ENCODE measurements at places on chromosomes 4 and X.

- ATAC-seq: peak; percentile 64
These were observed 17.5 kb downstream of the RFC1 start for GRCh38 chr4:39348371-39349315.

- ATAC-seq: no peak
These were observed 62.8 kb upstream of the GRIA3 start for GRCh38 chrX:123121241-123121640.

GRCh38 chr4:1807332-1807777 lies 14.3 kb downstream of the FGFR3 start:
- no peak for ATAC-seq

DNA sequence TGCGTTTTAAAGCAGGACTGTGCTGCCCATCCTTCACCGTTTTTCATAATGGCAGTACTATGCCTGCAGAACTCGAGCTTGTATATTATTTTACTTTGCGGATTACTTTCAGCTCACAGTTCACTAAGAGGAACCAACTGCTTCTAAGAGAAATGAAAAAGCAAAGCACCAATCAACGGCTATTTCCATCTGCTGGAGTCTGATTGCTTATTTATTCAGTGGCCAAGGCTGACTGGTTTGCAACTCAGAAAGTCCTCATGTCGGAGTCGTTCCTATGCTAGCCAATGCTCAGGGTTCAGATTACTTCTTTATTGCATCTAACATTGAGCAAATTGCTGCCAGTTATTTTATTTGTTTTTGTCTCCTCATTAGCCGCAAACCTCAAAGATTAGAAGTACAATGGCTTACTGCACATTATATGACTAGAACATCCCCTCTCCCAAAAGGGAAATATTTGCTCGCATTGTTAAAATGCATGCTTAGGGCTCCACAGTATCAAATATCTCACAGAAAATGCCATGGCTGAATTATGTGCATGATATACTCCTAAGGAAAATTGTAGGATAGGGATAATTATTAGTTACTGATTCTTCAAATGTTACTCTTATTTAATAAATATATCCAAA lies 1628.2 kb upstream of the ADGRL3 start:
- no peak for ATAC-seq

DNA sequence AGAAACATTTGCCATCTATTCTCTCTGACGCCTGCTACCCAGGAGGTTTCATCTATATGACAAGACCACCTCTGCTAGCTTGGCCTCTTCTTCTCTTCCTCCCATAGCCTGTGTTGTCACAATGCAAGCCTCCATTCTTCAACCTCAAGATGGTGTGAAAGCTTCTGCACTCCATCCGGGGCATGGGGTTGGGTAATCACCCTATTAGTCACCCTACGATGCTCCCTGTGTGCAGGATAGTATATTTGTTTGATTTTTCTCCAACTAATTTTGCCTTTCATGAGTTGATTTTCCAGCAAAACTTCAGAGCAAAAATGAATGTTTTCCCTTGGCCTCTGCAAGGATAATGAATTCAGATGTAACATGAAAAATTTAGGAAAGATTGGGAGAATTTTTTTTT lies 128.0 kb upstream of the STS start:
- no peak for ATAC-seq

DNA sequence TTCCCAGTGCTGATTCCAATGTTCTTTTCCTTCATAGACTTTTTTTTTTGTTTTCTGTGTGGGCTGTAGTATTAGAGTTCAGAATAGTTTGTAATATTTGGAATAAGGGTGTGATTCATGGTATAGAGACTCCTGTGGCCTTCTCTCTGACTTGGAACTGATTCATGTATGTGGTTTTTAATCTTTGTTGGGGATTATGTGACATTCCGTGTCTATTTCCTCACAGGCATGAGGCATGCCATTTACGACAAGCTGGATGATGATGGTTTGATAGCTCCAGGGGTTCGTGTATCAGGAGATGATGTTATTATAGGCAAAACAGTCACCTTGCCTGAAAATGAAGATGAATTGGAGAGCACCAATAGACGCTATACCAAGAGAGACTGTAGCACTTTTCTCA lies 44.4 kb downstream of the POLR2B start:
- no peak for ATAC-seq

All from SK-N-SH treated with all-trans-retinoic acid at 6 μM for 48 hours (cell line).